ENCODE measurements at places on chromosomes 16 and 17.

GRCh38 chr17:21089933-21090901, 36.5 kb upstream of the DHRS7B start:
- no peak for DNase-seq

DNA sequence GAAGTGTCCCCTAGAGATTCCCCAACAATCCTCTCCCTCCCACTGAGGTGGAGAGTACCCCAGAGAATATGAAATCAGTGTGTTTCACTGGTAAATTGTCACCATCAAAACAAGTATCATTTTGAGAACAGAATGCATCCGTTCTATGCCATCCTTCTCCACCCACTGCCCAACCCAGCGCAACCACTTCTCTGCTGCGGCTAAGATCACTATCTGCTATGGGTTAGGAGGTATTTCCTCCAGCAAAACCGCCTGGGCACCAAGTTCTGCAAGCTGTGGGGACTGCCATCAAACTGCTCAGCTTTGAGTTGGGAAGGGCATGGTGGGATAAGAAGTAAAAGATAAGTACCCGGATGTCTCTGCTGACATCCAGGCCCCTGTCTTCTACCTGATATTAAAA, 24.4 kb downstream of the CNTNAP1 start:
- DNase-seq: no peak

GRCh38 chr16:7344830-7345780, 12.5 kb downstream of the RBFOX1 start:
- no peak for DNase-seq

- peak; percentile 14 for DNase-seq
These were observed 14.3 kb downstream of the DYNLL2 start for GRCh38 chr17:58097384-58098088.

DNA sequence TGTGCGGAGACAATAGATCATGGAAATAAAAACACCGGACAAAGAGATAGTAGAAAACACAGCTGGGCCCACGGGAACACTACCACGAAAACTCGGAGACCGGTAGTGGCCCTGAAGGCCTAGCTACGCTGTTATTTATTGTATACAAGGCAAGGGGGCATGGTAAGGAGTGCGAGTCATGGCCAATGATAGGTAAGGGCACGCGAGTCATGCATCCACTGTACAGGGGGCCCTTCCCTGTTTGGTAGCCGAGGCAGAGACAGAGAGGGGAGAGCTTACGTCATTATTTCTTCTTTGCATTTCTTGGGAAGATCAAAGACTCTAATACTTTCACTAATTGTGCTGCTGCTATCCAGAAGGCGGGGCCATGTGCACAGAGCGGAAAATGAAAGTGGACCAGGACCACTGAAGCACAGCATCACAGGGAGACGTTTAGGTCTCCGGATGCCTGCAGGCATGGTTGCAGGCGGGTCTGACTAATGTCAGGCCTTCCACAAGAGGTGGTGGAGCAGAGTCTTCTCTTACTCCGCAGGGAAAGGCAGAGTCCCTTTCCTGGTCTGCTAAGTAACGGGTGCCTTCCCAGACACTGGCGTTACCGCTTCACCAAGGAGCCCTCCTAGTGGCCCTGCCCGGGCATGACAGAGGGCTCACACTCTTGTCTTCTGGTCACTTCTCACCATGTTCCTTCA, 74.4 kb upstream of the ARL4D start:
- no peak for DNase-seq

DNA sequence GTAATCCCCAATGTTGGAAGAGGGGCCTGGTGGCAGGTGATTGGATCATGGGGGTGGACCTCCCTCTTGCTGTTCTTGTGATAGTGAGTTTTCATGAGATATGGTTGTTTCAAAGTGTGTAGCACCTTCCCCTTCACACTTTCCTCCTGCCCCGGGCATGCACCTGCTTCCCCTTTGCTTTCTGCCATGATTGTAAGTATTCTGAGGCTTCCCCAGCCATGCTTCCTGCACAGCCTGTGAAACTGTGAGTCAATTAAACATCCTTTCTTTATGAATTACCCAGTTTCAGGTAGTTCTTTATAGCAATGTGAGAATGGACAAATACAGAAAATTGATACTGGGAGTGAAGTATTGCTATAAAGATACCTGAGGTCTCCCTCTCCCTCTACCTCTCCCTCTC, 29.4 kb downstream of the RNF112 start:
- no peak for DNase-seq

Data from NCI-H2171 treated with DMSO at 0.1 percent for 48 hours (cell line).